Activated B cell treated with CpG ODN at 0.5 μM for 24 hours (primary cell): ENCODE measurements at places on chromosomes 12 and 14. TPM values are rescaled to one million over a fixed set of nuclear protein-coding genes. Genes with fewer than 3 reads are reported as not detected.

MSI1 gene
- not detected in 2 replicates for total RNA-seq

TOMM20L gene
- total RNA-seq, result 0.37 TPM in 1 of 2 replicates, not detected in the other

SLC2A13 gene
- 13.7 and 17.9 TPM in 2 replicates for total RNA-seq

KLHL33 gene
- 0.42 and 0.53 TPM in 2 replicates for total RNA-seq

SDS gene
- not detected in 2 replicates for total RNA-seq

PLEKHG7 gene
- 3.4 and 4.1 TPM in 2 replicates for total RNA-seq

DNA sequence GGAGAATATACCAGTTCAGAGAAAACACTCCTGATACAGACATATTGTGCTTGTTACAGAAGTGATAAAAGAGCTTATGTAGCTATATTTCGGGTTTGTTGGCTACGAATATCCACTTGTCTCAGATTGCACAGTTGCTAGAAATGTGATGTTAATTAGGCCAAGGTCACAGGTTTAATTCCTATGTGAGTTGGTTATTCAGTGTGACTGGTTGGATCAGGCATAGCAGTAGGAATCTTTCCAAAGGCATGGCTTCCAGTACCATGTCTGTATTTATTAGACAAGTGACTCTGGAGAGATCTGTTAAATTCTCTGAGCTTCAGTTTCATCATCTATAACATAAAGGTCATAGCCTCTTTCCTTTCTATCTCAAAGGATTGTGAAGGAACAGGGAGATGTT, 152.7 kb upstream of the KITLG start:
- no peak for DNase-seq

DNA sequence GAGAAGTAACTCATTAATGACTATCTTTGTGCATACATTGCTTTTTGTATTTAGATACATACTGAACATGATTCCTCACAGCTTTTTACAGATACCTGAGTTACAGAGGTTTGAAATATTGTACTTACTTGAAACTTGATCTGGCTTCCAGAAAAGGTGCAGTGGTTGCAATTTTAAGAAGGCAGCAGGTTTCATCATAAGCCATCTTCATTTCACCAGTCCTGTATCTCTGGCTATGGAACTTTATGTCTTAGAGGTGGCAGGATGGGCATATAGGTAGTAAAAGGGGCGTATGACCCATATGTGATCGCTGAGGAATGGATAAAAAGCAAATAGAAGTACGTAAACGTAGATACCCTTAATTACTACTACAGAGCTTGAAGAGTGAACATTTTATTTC, 13.7 kb downstream of the ZBTB1 start:
- no peak for DNase-seq

DNA sequence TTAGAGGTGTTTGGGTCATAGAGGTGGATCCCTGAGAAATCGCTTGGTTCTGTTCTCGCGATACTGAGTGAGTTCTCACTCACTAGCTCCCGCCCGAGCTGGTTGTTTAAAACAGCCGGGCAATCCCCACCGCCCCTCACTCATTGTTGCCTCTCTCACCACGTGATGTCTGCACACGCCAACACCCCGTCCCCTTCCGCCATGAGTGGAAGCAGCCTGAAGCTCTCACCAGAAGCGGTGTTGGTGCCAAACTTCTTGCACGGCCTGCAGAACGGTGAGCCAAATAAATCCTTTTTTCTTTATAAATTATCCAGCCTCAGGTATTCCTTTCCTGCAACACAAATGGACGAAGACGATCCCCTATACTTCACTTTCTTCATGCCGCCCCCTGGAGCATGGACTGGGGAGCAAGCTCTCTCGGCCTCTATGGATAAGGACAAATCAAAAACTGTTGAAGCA, 45.4 kb upstream of the CCND2 start:
- DNase-seq, result no peak

- peak; percentile 78 for DNase-seq
Observed at GRCh38 chr14:105537580-105538474, 11.4 kb downstream of the TMEM121 start.

- no peak for DNase-seq
Observed at GRCh38 chr12:27826076-27826475, 46.0 kb upstream of the MANSC4 start.

DNA sequence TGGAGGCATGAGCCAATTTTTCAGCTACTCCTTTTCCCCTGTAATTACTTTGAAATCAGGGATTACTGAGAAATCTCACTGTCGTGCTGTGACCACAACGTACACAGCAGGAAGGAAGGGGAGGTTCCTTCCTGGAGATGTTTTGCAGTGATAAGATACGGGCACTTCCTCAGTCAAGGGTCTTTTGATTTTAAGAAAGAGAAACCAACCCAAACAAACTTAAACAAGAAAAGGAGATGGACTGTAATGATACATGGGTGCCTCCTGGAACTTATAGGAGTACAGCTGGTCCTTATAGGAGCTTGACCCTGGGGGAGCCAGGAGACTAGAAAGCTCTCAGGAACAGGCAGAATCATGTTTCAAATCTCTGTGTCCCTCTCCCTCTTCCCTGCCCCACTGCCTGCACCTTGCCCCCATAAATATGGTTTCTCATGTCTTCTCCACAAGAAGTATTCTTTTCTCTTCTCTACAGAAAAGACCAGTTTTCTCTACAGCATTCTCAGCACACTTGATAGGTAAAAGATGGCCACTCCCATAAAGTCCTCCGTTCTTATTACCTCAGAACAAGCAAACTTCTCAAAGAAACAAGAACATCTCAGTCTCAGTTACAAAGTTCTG, 281.1 kb upstream of the AMIGO2 start:
- DNase-seq, result no peak

GRCh38 chr12:39077226-39077625, 171.8 kb upstream of the CPNE8 start:
- no peak for DNase-seq
